Fibroblast of skin of back (primary cell): ENCODE measurements at places on chromosomes 3 and 15.

DNA sequence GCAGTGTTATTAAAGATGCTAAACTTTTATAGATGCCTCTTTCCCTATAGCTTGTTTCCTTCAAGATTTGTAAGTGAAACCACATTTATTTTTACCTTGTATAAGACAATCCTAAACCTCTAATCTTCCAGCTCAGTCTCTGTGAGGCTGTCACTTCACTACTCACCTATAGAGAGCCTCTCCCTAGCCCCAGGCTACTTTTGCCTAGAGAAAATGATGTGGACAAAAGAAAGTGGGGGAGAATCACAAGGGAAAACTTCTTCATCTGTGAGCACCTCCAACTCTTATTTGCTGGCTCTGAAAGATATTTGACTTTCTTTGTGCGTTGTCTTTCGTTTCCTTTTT is 74.9 kb upstream of the SCN5A start:
- DNase-seq: no peak

DNA sequence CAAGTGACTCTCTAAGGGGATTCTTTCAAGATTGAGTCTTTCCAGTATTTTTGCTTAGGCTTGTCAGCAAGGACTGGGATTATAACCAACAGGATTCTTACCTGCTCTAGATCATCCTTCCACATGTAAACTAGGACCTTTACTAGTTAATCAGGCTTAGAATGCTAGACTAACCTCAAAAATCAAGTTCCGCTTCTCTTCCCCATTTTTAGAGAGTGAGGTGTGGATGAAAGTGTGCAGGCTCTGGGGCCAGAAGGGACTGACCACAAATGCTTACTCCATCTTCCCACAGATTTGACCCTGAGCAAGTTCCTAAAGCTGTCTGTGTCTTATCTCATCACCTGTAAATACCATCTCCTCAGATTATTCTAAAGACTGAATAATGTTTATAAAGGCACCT is 89.5 kb upstream of the IL12A start:
- no peak for DNase-seq

DNA sequence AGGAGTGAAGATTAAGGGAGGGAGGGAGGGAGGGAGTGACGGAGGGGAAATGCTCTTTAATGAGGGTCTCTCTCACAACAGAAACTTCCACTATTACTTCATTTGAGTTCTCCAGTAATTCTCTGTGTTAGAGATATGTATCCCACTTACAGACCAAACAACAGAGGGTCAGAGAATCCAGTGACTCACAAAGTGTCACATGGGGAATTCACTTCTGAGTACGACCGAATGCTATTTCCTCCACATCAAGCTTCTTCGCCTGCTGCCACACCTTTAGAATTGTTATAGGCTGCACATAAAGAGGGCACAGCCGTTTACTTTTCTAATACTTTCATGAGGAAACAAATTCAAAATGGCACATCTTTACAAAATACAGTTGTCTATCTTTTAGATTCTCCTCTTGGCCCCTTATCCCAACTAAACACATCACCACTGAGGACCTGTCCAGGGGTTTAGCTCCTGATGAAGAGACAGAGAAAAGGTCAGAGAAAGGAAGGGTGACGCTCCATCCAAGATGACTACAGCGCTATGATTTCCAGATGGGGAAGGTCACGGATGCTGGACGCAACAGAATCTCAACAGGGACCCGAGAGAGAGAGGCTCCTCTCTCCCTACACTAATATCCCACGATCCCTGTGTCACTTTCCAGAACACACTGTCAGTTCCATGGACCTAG is 119.0 kb downstream of the XXYLT1 start:
- peak; percentile 88 for DNase-seq

- no peak for DNase-seq
Measured at GRCh38 chr3:187212196-187212545, 14.9 kb downstream of the RTP1 start.

DNA sequence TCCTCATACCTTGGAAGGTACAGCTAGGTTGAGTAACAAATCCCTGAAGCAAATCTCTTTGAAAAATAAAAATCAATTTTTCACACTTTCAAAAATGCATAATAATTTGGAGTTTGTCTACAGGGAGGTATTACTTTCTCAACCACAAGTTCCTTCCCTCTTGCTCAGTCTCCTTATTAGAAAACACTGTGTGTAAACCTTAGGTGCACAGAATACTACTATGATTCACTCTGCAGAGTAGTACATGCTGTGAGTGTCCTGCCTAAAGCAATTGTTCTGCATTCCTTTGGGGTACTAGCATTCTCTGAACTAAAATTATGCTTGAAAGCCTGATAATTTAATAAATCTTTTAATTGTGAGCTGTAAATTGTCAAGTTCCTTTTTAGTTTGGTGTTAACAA is 115.9 kb upstream of the EPHA3 start:
- peak; percentile 55 for DNase-seq

- DNase-seq: no peak
Measured at GRCh38 chr3:45145681-45146614, at the start of gene CDCP1. TSS of gene CDCP1 (minus strand) at chr3:45146378. CDS start at chr3:45146287, 91 bp downstream.

- no peak for DNase-seq
Measured at GRCh38 chr3:13881536-13882410, 1.9 kb upstream of the WNT7A start.

GRCh38 chr15:93422476-93422875 is 333.5 kb upstream of the RGMA start:
- no peak for DNase-seq

GRCh38 chr3:101325393-101326134 is 5.2 kb upstream of the IMPG2 start:
- DNase-seq: peak; percentile 21

DNA sequence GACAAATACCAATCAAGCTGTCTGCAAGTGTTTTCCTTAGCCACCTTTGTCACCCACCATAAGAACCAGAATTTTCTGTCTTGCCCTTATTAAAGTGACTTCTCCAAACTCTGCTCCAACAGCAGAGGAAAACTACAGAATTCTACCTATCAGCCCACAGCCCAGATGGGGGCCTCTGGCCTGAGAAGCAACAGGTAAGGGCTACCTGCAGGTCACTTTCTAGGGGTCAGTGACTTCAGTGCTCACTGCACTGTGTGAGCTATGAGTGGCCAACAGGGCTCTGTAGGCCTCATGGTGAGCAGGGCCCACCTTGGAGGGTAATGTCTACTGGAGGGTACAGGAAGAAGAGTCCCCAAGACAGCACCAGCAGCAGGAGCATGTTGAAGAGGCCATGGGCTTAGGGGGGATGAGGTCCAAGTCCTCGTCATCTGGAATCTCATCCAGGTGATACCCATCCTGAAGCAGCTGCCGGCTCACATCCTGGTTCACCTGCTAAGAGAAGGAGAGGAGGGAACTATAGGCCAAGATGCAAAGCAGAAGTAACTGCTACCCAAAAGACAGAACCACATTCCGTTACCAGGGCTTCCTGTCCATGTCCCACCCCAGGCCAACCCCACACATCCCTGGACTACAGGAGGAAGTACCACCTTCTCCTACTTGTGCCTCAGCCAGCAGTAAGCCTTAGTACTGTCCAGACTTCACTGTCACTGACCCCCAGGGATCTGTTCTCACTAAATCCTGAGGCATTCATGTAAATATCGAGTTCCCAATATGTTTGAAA is 4.2 kb downstream of the FAM219B start:
- DNase-seq: no peak

- no peak for DNase-seq
Measured at GRCh38 chr3:128556384-128556783, 63.4 kb upstream of the GATA2 start.

GRCh38 chr3:25679166-25679565 is 14.5 kb upstream of the TOP2B start:
- no peak for DNase-seq

DNA sequence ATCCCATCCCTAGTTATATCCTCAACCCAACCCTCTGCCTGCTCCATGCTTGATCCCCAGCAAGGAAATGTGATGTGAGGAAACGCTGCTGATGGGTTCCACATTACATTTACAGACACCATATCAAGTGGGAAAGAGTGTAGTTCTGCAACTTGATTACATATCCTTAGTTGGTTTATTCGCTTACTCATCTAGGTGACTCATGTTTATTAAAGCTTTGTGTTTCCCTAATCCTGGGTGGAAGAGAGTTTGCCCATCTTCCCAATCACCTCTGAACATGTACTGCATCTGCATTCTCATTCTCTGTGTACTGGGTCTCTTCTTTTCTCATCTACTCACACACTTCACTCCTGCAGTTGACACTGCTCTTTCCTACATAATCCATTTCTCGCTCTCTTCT is 91.7 kb upstream of the PDZRN3 start:
- DNase-seq: peak; percentile 58

GRCh38 chr3:106299300-106300098 is 430.7 kb upstream of the CBLB start:
- DNase-seq: peak; percentile 48

DNA sequence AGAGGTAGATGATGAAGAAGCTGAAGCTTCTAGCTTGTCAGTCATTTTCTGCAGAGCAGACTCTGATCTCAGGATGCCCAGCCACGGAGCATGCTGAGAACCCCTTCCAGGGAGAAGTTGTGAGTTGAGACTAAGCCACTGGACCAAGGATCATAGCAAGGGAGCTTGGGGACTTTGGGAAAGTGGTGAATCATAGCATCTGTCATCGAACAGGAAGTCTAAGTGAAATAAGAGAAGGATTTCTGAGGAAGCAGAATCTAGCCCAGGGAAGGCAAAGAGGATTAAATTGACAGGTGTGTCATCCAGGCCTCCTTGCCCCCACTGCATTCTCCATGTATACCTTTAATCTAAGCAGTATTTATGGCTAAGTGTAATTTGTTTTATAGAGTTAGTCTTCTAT is 71.8 kb upstream of the TMEM108 start:
- DNase-seq: peak; percentile 16

- peak; percentile 92 for DNase-seq
Measured at GRCh38 chr3:31981206-31982181, at the start of the genes OSBPL10 and ZNF860. TSS of gene OSBPL10 (minus strand) at chr3:31981262. CDS start at chr3:31981179, 83 bp downstream. TSS of gene ZNF860 (plus strand) at chr3:31981750. CDS start at chr3:31989080, 7,330 bp downstream.

DNA sequence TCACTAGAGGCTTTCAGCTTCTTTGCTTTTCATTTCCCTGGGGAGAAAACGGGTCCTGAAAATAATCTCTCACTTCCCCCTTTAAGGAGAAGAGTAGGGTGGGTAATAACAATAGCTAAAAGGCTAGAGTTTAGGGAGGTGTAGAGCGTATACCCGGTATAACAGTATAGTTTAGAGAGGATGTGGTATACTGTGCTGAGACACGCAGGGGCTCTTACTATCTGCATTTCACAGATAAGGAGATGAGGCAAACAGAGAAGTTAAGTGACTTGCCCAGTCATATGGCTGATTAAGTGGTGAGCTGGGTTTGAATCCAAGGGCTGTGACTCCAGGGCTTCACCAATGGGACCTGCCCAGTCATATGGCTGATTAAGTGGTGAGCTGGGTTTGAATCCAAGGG is 15.0 kb upstream of the KCNMB3 start:
- no peak for DNase-seq

- DNase-seq: no peak
Measured at GRCh38 chr3:197280156-197280555, 18.3 kb downstream of the DLG1 start.

DNA sequence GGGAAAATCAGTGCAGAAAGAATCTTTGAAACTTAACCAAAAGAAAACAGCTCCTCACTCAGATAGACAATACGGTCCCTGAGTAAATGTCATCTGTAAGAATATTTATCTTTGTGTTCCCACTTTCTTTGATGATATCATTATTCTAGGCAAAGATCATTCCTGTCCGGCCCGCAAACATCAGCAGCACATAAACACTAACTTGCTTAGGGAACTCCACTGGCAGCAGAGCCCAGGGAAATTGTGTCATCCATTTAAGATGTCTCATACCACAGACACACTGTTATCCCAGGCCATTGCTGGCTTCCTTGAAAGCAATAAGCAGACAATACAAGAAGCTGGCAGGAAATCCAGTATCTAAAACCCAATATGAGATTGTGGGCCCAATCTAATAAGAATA is 20.1 kb upstream of the CD96 start:
- peak; percentile 72 for DNase-seq

- no peak for DNase-seq
Measured at GRCh38 chr15:60195611-60196010, 191.5 kb downstream of the FOXB1 start.

GRCh38 chr15:70584441-70584837 is 178.9 kb downstream of the UACA start:
- DNase-seq: no peak

DNA sequence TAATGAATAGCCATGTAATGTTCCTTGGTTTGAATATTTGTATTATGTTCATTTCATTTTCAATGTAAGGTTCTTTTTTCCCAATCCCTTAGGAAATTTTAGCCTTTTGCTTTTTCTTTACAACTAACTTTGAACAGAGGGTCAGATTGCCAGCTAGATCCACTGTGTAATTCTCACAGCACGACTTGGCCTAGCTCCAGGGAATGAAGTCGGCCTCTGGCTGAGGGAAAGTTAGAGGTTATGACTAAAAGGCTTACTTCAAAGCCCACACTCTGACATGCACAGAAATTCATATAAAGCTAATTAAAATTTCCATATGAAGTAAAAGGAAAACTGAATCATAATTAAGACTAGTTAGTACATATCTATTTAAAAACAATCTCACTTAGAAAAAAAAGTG is 38.7 kb downstream of the ROBO1 start:
- peak; percentile 60 for DNase-seq

DNA sequence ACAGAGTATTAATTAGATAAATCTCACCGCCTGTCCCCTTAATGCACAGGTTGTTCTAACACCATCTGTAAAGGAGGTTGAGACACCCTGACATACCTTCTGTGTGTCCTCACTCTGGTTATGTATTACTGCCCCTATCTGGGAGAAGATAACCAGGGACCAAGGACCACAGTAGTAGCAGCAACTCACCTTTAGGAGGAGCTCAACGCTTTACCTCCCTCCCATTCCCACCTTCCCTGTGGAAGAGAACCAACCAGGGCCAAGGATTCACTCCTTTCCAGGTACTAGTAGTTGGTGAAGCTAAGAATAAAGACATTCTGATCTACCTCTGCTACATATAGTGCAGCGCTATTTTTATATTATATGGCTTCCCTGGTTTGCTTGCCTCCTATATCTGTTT is 232.6 kb downstream of the MEX3B start:
- peak; percentile 5 for DNase-seq

GRCh38 chr3:156273111-156273694 is 152.8 kb downstream of the KCNAB1 start:
- DNase-seq: no peak

DNA sequence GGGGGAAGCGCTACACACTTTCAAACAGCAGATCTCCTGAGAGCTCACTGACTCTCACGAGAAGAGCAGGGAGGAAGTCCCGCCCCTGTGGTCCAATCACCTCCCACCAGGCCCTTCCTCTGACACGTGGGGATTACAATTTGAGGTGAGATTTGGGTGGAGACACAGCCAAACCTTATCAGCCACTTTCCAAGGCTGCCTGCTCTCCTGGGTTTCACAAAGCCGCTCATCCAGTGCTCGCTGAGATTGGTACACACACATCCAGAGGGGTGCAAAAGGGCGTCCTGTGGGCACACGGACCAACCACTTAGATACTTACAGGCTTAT is 23.1 kb downstream of the XXYLT1 start:
- no peak for DNase-seq

- DNase-seq: peak; percentile 41
Measured at GRCh38 chr15:55858661-55859060, 115.7 kb upstream of the PRTG start.
